CD4-positive, alpha-beta T cell treated with Interleukin-15 for 4 hours (primary cell): ENCODE measurements at places on chromosomes 1 and 21.

DNA sequence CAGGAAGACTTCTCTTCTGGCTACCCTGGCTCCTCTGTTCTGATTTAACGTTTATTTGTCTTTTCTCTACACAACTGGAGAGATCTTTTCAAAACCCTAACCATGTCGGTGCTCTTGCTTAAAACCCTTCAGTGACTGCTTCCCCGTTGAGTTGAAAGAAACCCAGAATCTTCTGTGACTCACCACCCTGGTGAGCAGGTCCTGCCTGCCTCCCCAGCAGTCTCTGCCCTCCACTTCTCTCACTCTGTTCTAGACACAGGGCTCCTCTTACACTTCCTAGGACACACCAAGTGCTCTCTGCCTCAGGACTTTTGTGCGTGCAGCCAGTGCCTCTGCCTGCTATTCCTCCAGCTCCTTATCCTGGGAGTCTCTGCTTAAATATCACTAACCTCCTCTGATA is 131.4 kb downstream of the IER5 start:
- no peak for DNase-seq

DNA sequence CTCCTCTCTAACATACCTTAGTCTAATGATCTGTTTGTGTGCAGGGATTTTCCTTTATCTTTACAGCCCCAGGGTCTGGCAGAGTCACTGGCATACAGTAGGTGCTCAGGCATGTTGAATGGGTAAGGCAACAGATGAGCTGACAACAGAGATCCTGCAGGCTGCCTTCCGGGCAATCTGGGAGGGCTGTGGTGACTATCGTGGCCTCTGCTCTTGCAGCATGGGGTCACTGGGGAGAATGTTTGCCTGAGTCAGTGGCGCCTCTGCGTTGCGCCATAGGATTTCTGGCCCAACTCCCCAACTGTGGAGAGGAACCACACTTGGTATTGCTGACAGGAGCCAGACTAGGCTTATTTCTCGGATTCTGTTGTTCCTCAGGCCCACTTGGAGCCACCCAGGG is 93.8 kb downstream of the LAMC2 start:
- no peak for DNase-seq

DNA sequence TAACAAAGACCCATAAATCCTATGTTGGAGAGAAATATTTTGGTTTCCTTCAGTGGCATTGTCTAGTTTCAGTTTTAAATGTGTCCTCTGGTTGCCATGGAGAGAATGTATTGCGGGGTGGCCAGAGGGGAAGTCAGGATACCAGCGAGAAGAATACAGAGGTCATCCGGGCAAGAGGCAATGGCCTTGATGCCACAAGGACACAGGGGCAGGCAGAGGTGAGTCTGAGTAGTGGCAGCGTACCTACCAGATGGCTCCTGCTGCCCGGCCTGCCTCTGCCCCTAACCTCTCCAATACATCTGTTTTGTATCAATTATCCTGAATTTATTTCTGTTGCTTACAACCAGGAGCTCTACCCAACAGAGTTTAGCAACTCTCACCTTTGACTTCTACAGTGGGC is 14.9 kb downstream of the KLHDC7A start:
- DNase-seq, result no peak

- DNase-seq, result no peak
Observed at GRCh38 chr1:37726751-37727585, 34.7 kb downstream of the CDCA8 start.

- DNase-seq, result no peak
Observed at GRCh38 chr1:230031131-230031530, 35.9 kb upstream of the GALNT2 start.

DNA sequence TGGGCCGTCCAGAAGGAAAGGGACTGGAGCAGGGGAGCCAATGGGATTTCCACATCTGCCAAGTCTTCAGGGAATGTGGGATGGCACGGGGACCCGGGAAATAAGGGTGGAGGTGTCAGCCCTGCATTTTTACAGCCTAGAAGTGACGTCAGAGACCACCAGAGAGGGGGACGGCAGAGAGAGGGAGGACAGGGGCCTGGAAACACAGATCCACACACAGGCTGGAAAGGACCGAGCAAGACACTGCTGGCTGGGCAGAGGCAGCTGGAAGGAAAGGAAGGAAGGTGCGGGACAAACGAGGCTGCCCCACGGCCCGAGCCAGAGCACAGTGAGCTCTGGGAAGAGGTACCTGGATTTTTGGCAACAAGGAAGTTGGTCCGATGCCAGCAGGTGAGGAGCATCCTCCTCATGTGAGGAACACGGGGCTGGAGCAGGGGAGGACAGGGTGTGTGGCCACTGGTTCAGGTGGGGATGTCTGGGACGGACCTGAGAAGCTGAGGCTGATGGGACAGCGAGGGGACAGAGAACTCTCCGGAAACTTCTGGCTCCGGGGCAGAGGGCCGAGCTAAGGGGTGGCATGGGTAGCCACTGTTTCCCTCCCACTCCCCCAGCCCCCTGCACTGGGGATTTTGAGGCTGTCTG is 138.3 kb downstream of the PGBD5 start:
- DNase-seq, result no peak

DNA sequence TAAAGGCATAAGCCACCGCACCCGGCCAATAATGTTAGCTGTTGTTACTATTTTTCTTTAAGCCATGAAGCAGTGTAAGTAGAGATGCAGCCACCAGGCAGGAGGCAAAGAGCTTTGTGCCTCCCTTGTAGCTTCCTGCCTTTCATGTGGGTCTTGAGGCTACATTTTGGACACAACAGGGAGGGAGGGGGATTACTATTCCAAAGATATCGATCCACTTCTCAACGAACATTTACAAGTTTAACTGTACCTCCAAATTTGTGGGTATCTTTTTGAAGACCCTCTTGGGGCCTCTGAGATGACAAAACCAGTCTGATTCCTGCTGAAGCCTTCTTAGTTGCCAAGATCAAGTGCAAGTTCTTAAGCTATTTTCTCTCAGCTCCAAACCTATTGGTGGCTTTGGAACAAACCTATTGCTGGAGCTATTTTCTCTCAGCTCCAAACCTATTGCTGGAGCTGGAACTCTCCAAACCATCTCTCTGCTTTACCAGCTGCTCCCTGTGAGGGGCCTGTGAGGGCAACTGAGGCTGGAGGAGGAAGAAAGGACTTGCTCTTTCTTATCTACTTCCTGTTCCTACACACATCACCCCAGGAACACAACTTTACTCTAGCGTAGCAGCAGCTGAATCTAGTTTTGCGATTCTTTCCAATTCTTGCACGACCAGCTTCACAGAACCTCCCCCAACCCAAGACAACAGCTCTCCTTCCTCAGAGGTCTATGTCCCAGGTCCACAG is 16.1 kb upstream of the RCAN3 start:
- peak; percentile 55 for DNase-seq

DNA sequence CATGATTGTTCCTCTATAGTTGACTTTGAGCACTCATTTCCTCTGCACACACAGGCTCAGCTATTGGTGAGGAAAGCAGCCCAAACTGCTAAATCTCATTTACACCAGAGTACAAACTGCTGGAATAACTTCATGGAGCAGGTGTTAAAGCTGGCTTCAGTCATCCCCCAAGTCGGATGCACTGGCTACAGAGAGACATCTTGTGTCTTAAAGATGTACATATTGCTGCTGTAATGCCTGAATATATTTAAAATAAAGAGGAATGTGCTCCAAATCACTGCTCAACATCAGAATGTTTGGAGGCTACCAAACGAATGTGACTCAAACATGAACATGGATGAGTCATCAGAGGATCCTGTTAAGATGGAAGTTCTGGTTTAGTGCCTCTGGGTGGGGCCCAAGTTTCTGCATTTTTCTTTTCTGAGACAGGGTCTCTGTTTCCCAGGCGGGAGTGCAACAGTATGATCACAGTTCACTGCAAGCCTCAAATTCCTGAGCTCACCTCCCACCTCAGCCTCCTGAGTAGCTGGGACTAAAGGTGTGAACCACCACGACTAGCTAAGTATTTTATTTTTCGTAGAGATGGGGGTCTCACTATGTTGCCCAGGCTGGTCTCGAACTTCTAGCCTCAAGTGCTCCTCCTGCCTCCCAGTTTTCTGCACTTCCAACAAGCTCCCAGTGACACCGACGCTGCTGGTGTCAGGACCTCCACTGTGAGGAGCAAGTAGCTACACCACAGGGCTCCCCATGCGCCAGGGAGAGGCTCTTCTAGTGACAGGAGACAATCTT is 79.0 kb upstream of the KRTAP19-8 start:
- DNase-seq, result peak; percentile 28

- no peak for DNase-seq
Observed at GRCh38 chr1:53131590-53131938, 10.9 kb downstream of the SLC1A7 start.

DNA sequence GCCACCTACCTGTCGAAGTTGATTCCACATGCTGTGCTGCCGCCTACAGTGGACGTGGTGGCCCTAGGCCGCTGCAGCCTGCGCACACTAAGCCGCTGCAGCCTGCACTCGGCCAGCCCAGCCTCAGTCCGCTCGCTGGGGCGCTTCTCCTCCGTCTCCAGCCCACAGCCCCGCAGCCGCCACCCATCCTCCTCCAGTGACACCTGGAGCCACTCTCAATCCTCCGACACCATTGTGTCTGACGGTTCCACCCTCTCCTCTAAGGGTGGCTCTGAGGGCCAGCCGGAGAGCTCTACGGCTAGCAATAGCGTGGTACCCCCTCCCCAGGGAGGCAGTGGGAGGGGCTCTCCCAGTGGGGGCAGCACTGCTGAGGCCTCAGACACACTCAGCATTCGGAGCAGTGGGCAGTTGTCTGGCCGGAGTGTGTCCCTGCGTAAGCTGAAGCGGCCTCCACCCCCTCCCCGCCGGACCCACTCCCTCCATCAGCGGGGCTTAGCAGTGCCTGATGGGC is 46.9 kb downstream of the YARS1 start:
- DNase-seq, result no peak
